Left cardiac atrium (tissue), 4 donors: ENCODE measurements at places on chromosomes 4 and X.

DNA sequence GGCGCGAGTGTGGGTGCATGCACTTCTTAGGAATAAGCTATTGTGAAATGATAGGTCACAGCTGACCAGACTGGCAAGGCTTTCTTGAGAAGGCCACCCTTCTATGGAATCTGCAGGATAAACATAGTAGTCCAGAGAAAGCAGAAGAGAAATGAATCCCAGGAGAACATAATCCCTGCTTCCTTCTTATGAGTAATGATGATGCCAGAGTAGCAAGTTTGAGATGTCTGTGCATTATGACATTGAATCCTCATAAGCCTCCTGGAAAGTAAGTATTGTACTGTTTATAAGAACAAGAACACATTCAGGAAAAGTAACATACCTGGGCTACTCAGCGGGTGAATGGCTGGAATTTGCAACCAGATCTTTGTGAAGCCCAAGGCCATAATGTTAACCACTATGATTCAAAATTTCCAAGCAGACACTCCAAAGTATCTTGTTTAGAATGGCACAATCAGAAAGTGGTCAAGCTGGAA lies 272.1 kb upstream of the HS3ST1 start:
- no peak for DNase-seq

GRCh38 chrX:105765691-105766090 lies 56.6 kb upstream of the NRK start:
- DNase-seq, result no peak

DNA sequence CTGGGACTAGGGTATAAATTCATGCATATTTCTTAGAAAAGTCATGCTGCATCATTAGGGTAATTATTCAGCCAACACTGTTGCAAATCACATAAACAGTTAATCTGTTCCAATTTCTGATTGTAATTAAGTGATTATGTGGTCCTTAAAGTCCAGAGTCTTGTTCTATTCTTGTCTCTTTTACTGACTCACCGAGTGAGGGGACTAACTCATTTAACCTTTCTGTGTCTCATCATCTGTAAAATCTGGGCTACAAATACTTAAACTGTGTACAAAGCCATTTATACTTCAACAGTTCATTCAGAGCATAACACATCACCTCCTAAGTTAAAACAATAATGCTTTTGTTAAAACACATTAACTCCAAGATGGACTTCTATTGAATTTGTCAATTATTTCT lies 65.4 kb upstream of the KLHL13 start:
- no peak for DNase-seq

GRCh38 chrX:68808686-68809357 lies 20.0 kb upstream of the EFNB1 start:
- DNase-seq, result peak; percentile 33

GRCh38 chr4:64340218-64341110 lies 68.8 kb downstream of the TECRL start:
- peak; percentile 50 for DNase-seq

DNA sequence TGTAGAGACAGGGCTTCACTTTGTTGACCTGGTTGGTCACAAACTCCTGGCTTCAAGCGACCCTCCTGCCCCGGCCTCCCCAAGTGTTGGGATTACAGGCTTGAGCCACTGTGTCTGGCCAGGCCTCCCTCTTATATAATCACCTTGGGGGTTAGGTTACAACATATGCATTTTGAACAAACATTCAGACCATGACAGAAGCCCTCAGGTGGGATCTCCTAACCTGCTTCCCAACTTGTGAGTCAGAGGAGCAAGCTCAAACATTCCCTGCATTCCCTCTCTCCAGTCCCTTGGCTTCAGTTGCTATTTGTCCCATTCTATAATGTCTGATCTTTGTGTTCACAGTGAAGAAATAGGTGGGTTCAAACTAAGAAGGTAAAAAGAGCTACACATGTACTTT lies 76.5 kb upstream of the NRK start:
- DNase-seq, result no peak

GRCh38 chr4:78040431-78040830 lies 16.7 kb upstream of the FRAS1 start:
- no peak for DNase-seq

DNA sequence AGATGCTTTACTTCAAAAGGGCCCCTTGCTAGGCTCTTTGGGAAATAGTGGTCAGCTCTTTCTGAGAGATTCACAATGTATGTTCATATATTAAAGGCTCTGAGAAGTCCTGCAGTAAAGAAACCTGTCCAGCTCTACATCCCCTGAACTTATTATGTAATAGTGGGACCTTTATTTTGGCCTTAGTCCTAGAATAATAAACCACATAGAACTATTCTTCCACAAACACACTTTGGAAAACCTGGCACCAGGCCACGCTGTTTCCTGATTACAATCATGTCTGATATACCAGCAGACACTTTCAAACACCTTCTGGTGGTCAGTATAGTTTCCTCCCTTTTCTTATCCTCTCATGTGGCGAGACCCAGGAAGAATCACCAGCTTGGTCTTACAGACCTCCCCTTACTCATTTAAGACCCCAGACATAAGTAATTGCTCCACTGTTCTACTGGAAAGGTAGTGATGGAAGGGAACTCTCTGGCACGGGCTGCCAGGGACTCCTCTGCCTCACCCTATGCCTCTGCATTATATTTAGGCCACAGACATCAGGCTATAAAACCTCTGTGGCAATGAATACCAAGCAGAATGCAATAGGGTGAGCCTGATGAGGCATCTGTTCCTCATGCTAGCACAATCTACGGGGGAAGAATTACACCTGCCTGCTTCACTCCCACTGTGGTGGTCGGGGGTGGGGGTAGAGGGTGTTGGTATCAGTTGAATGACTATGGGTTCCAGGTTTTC lies 5.7 kb upstream of the PPEF1 start:
- peak; percentile 76 for DNase-seq

- DNase-seq, result no peak
These were observed 5.9 kb upstream of the PLA2G12A start for GRCh38 chr4:109735566-109736365.

- DNase-seq, result no peak
These were observed 234.4 kb upstream of the ITM2A start for GRCh38 chrX:79601341-79602131.

DNA sequence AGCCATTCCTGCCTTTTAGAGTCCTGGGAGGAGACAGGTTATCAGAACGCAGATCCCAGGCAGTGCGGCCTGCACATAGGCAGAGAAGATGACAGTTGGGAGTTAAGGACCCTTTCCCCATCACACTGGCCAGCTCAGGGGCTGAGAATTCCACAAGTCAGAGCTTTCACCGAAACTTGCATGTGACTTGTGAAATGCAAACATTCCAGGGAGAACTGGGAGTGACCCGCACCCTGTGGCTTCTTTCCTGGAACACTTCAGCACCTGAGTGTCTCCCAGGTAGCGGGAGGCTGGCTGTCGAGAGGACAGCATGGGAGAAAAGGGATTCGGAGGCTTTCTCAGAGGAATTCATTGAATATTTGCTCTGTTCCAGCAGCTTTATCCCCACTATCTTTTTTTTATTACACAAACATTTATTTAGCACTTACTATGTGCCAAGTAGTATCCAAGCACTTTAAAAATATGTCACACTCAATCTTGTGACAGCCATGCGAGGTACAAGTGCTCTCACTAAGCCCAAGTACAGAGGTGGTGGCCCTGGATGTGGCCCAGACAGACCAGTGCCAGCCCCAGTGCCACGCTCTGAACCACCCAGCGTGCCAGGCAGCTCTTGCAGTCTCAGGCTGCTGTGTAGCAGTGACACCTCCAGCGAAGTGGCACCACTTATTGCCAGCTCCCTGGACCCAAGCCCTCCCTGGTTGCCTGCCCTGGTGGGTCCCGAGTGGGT lies 100.5 kb downstream of the PHKA2 start:
- peak; percentile 66 for DNase-seq

DNA sequence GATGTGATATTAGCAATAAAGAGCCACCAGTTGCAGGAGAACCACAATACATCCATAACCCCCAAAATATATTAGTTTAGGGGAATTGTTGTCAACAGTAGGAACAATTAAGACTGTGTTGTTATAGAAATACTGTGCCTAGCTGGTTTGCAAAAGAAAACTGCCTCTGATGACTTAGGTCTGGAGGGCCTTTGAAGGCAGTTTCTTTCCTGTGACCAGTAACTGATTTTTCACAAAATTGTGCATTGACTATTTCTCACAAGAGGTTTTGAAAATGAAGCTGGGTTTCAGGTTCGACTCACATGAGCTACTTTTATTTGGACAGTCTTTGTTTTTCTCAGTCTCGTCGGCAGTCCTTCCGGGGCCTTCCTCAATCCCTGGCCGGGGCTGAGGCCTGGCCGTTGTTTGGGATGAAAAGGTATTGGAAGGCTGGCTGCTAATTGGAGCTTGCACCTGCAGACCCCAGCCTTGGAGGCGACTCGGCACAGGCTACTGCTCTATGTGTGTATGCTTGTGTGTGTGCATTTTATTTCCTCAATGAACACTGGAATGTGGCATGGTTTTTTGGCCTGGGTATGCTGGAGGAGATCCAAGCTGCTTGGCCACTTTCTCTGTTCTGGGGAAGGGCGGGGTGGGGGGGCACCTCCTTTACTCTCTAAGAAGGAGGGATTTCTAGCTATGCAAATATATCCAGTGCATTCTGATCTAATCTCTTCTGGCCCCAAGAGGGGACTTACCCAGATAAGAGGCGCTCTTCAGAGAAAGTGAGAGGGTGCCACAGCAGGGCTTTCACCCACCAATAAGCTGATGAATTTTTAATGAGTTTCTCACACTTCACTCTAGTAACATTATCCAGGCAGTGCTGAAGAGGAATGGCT lies 49.5 kb upstream of the LNX1 start:
- DNase-seq, result no peak

DNA sequence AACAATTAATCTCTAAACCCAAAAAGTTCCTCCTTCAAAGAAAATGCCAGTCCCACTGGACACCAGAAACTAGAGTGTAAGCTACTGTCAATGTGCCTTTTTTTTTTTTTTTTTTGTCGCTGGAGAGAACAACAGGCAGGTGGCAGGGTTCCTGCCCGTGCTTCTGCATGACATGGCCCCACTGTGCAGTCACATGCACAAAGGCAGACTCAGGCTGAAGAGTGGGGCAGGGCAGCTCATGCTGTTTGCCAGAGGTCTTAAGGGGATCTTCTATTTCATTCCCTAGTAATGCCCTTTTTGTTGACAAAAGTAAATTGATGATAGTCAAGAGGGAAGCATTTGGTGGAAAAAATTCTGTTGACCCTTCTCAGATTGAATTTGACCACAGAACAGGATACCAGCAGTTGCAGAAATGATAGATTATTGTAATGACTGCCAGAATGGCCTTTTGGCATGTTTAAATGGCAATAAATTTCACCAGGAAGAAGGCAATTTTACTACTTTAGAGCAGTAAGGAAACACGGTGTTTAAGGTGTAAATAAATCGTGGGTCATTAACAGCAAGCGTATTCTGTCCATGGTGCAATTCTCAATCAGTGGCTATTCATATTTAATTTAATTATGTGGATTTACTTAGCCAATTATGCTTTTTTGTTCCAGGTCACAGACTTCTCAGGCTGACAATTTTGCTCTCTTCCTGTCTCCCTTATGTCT lies 80.9 kb downstream of the NKX6-1 start:
- no peak for DNase-seq

GRCh38 chrX:13741695-13742094 lies 7.1 kb downstream of the OFD1 start:
- DNase-seq, result no peak

- peak; percentile 57 for DNase-seq
These were observed 105.7 kb downstream of the PSAPL1 start for GRCh38 chr4:7328913-7329638.

GRCh38 chrX:25020905-25021449 lies 5.2 kb upstream of the ARX start:
- DNase-seq, result no peak

- DNase-seq, result no peak
These were observed 478.0 kb downstream of the KCNIP4 start for GRCh38 chr4:21470535-21470934.

DNA sequence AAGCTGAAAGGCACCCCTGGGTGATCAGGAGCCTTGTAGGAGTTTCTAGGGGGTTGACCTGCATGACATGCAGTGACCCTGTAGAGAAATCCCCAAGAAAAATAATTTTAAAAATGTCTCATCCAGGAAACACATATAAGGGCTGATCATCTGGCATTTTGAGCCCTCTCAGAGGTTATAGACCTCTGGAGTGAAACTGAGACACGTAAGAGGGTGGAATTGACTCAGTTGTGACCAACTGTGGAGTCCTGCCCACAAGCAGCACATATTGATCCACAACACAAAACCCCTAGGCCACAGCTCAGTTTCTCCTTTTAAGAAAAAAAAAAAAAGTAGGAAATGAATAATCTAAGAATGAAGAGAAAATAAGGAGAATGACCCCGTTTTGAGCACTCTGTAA lies 32.5 kb upstream of the MTMR8 start:
- no peak for DNase-seq

- no peak for DNase-seq
These were observed 33.5 kb downstream of the SMS start for GRCh38 chrX:21974011-21974385.

DNA sequence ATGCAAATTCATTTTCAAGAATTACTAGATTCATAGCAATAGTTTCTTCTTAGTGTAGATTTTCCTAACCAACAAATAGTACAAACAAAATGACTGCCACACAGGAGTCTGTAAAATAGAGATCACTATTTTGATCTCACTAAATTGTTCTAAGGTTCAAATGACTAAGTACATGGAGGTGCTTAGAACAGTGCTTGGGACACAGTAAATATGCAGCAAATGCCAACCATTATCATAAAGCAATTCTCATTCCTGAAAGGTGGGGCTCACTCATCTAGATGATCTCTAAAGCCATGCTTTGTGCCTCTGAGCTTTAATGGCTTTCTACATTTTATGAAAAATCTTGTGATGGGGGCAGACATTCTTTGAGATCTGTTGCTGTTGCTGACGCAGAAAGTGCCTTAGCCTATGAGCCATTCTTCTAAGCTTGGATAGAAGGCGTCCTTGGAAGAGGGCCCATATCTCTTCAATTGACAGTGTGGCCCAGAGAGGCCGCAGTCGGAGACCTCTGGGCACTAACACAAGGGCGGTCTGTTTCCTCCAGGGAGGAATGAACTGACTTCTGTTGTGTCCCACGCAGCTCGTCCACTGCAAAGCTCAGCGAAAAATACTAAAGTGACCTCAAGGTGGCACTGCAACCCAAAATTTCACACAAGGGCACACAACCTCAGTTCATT lies 23.5 kb downstream of the TLR10 start:
- peak; percentile 62 for DNase-seq

- DNase-seq, result no peak
These were observed 234.4 kb upstream of the FAT1 start for GRCh38 chr4:186957952-186958555.

- no peak for DNase-seq
These were observed 2.0 kb upstream of the CXorf66 start for GRCh38 chrX:139967300-139967699.

DNA sequence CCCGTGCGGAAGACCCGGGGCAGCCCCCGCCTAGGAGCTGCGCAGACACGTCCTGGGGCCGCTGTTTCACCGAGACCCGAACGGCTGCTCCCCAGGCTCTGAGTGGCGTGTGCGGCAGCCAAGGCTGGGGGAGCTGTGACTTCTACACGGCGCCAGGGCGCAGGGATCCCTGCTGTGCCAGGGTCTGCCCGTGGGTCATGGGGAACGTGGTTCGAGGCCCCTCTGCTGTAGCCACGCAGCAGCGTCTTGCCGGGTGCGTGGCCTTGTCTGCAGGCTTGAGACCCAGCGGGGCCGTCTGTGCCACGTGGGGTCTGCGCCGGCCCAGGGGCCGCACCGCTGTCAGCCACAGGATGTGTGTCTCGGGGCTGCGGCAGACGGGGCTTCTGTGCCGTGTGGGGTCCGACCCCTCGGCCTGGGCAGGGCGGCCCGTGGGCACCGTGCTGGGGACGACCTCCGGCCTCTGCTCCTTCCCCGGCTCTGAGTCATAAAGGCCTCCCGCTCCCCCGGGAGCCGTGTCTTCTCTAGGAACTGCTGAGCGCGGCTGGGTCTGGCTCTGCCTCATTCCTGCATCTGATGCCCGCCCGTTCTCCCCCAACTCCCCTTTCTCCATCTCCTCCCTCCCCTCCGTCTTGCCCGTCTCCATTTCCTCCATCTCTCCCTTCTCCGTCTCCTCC lies 12.7 kb upstream of the GTPBP6 start:
- peak; percentile 52 for DNase-seq
